Thoracic aorta endothelial cell (primary cell): ENCODE measurements at places on chromosomes 3 and 15. TPM values are rescaled to one million over a fixed set of nuclear protein-coding genes. Genes with fewer than 3 reads are reported as not detected.

The TEX9 gene
- 3.5 and 4.6 TPM in 2 replicates for total RNA-seq

The DNAJA4 gene
- 7.2 and 10.6 TPM in 2 replicates for total RNA-seq

The LRTM1 gene
- not detected in 2 replicates for total RNA-seq

The MGLL gene
- 66.0 and 68.4 TPM in 2 replicates for total RNA-seq

The TM4SF1 gene
- total RNA-seq: 845 and 906 TPM in 2 replicates

The CCR9 gene
- not detected in 2 replicates for total RNA-seq

The TMEM207 gene
- total RNA-seq: not detected in 2 replicates

The CCDC14 gene
- total RNA-seq: 60.2 and 62.8 TPM in 2 replicates

The EDEM1 gene
- 53.2 and 61.6 TPM in 2 replicates for total RNA-seq

The SLC9A9 gene
- total RNA-seq: 3.7 and 5.6 TPM in 2 replicates

The DNAJC17 gene
- total RNA-seq: 21.8 and 35.0 TPM in 2 replicates

The EXD1 gene
- total RNA-seq: not detected in 2 replicates

The KBTBD13 gene
- total RNA-seq: not detected in 2 replicates

The CHRNA7 gene
- total RNA-seq: 1.0 and 4.1 TPM in 2 replicates

The GOLGA8O gene
- 0.13 and 0.29 TPM in 2 replicates for total RNA-seq

The TTLL13 gene
- total RNA-seq: not detected in 2 replicates

The SLC15A2 gene
- total RNA-seq: under 0.01 and 0.36 TPM in 2 replicates

The MUSTN1 gene
- total RNA-seq: not detected in 2 replicates
